Fibroblast of mammary gland (primary cell): ENCODE measurements at places on chromosomes 1 and 21.

- DNase-seq = peak; percentile 24
Measured at GRCh38 chr1:224170748-224171478, 12.1 kb upstream of the DEGS1 start.

DNA sequence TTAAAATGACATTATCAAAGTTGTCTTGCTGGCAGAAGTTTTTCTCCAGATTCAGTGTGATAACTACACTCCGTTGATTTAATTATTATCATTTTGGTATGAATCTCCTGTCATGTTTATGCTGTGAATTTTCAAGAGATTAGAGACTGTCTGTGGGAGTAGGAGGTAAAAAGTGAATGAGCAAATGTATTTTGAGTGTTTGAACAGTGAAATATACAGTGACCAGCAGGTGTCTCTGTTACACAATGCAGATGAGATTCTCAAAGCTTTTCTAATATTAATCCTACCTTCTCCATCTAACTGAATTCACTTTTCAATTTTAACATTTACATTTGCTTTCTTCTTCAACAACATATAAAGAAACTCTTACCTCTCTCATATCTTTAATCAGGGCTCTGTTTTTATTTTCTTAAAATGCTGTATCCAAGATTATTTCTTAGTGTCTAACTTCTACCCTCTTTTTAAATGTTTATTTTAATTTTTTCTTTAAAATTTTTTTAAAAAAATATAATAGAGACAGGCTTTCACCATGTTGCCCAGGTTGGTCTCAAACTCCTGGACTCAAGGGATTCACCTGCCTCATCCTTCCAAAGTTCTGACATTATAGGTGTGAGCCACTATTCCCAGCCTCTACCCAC lies 20.9 kb upstream of the HSPA13 start:
- DNase-seq = peak; percentile 45

DNA sequence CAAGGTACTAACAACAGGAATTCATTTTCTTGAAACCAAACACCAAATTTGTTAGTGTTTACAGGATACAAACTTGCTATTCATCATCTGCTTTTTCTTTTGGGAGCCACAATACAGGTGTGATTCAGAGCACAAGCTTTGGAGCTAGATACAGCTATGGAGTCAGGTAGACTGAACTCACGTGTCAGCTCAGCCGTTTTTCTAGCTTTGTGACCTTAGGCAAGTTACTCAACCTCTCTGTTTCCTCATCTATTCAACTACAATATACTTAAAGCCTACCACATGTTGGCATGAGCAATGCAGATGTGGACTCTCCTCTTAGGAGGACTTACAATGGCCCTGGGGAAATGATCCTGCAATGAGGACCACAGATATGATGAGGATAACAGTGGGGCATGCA lies 6.3 kb downstream of the HTR1D start:
- DNase-seq = no peak

DNA sequence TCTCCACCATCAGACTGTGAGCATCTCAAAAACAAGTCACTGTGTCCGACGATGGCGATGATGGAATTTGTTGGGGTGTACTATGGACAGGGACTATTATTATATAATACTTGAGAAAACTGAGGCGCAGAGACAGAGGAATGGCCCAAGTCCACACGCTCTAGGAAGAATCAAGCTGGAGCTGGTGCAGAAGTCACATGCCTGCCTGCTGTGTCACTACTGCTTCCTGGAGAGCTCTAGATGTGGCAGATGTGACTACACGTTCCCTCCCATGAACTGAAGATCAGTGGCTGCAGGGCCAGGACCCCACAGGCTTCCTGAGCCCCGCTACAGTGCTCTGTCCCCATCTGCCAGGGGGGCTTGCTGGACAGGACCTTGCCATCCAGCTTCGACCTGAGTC lies 56.9 kb downstream of the TRABD2B start:
- DNase-seq = no peak

DNA sequence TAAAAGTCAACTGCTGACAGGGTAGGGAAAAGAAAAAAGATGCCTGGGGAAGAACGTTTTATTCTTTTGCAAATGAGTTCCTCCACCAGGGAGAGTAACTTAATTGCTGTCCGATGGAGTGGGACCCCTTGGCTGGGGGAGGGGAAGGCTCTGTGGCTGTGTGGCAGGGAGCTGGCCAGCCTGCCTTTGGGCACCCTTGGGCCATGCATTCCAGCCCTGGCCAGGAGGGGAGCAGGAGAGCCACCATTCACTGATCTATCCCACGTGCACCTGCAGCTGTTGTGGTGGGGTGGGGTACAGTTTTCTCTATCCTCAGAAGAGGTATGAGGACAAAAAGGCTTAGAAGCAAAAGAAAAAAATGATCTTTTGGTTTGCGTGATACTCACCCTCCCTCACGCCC lies 116.9 kb downstream of the KCNK1 start:
- no peak for DNase-seq
